Heart right ventricle (tissue), 16 donors: ENCODE measurements at places on chromosomes 2 and 18. TPM values are rescaled to one million over a fixed set of nuclear protein-coding genes. Genes with fewer than 3 reads are reported as not detected.
A peak's percentile ranks its signal among the peaks of the same experiment; 100 is the strongest.

- no peaks in the 10 kb centered on the region for H3K4me1 ChIP-seq
- H3K4me3 ChIP-seq = no peak overlapping the region
- H3K27ac ChIP-seq = no peak overlapping the region
- H3K36me3 ChIP-seq = no peaks in the 10 kb centered on the region
- H3K27me3 ChIP-seq = no peaks in the 10 kb centered on the region
Measured at GRCh38 chr2:222159221-222159620, 139.6 kb downstream of the PAX3 start.

- H3K36me3 ChIP-seq = no peaks in the 10 kb centered on the region
- no peaks in the 10 kb centered on the region for H3K4me1 ChIP-seq
- no peak overlapping the region for H3K4me3 ChIP-seq
- no peak overlapping the region for H3K27ac ChIP-seq
- no peak for DNase-seq
- H3K27me3 ChIP-seq = no peaks in the 10 kb centered on the region
Measured at GRCh38 chr2:5070257-5070656, 621.9 kb upstream of the SOX11 start.

DNA sequence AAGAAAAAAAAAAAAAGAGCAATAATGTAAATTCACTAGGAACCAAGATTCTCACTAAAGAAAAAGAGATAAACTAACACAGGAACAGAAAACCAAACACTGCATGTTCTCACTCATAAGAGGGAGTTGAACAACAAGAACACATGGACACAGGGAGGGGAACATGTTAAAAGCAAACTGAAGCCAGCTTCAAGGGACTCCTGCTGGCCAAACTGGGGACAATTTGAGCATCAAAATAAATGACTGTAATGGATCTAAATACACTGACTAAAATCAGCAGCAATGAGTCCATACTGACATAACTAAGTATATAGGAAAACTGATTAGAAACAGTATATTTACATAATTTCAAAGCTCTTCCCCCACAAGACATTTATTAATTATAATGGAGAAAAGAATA, 73.0 kb downstream of the FARSB start:
- no peak overlapping the region for H3K4me3 ChIP-seq
- H3K4me1 ChIP-seq = no peaks in the 10 kb centered on the region
- no peak for DNase-seq

DNA sequence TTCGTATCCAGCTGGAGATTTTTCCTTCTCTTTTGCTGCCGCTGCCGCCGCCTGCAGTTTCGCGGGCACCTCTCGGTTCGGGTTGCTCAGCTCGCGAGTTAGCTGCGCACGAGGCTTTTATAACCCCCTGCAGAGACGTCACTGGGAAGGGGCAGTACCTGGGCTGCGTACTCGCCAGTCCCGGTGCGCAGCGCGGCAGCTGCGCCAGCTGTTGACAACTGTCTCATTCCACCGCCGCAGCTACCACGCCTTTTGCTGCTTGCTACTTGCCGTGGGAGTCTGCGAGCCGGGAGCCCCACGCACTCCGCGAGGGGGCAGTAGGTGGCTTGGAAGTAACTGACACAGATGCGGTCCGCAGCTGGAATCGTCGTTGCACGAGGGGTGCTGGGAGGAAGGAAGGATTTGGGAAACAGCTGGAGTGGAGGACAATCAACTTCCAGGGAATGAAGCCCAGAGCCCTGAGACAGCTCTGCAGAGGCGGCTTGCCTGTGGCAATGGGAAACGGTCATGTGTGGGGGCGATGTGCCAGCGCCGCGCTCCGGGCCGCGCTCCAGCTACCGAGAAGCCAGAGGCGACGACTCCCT, at the start of gene TACR1:
TACR1 (minus strand) TSS at position 93 of the 584 bp plus-strand sequence. CDS start 586 bp downstream, outside the sequence.
- H3K27ac ChIP-seq = no peak within 1 kb of the TSS
- no peaks in the 10 kb centered on the region for H3K36me3 ChIP-seq
- peaks cover 64% of the 10 kb centered on the region for H3K27me3 ChIP-seq
- peak within 1 kb of the TSS; percentile 41 for H3K4me3 ChIP-seq

GRCh38 chr2:195711478-195711877, 54.5 kb downstream of the SLC39A10 start:
- H3K27me3 ChIP-seq = no peaks in the 10 kb centered on the region
- H3K27ac ChIP-seq = no peak overlapping the region
- no peaks in the 10 kb centered on the region for H3K4me1 ChIP-seq
- DNase-seq = no peak
- peaks cover 56% of the 10 kb centered on the region for H3K36me3 ChIP-seq

Gene CXCR1
- total RNA-seq = 0.77 TPM

Gene TMEFF2
- not detected for total RNA-seq

- H3K27me3 ChIP-seq = no peaks in the 10 kb centered on the region
- no peak for DNase-seq
- no peaks in the 10 kb centered on the region for H3K36me3 ChIP-seq
- peaks cover 23% of the 10 kb centered on the region for H3K4me1 ChIP-seq
Measured at GRCh38 chr2:203914546-203915182, 21.9 kb upstream of the ICOS start.

Gene PMAIP1
- total RNA-seq = not detected

DNA sequence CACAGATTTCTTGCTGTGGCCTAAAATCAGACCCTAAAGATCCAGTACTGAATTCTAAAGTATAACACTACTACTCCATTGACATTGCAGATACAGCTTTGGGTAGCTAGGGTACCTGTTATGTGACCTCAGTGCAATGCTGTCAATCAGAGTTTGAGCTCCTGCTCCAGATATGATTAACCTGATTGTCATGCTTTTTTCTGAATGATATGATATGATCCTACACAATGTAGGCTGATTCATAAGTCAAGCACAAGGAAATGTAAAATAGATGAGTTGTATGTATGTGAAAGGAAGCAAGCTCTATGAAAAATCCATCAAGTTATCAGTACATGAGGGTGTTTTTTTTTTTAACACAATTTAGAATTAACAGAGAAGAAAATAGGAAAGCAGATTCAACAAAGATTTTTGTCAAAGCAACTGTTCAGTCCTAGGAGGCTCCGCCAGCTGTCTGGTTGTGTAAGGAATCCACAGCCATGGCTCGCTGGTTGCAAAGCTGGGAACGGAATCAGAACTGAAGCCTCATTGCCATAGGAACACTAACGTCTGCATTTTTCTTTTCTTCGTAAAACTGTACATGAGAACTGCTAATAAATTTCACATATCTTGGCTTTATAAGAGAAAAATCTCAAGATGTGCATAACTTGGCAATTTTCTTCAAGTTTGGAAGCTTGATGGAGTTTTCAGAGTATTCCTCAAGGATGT, 52.9 kb downstream of the NR4A2 start:
- DNase-seq = no peak
- H3K27ac ChIP-seq = no peak overlapping the region
- no peaks in the 10 kb centered on the region for H3K4me1 ChIP-seq
- H3K36me3 ChIP-seq = no peaks in the 10 kb centered on the region

DNA sequence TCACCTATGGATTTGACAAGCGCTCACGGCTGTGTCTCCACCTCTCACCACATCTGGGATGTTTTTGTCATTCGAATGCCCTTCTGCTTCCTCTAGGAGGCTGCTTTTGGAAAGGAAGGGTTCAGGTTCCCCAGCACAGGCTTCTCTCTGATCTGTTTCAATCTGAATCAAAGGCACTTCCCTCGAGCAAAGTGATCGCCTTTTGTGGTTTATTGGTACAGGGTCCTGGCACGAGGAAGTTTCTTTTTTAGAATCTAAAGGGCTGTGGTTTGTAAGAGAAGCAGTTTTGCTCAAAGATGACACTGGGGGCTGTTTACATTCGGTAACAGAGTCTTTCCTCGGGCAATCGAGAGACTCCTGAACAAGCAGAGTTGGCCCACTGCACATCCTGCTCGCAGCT, 145.0 kb downstream of the DAW1 start:
- H3K4me3 ChIP-seq = no peak overlapping the region
- no peak overlapping the region for H3K27ac ChIP-seq
- H3K36me3 ChIP-seq = peaks cover 34% of the 10 kb centered on the region
- H3K4me1 ChIP-seq = no peaks in the 10 kb centered on the region
- H3K27me3 ChIP-seq = no peaks in the 10 kb centered on the region

- no peaks in the 10 kb centered on the region for H3K27me3 ChIP-seq
- H3K4me3 ChIP-seq = no peak overlapping the region
- DNase-seq = no peak
- H3K4me1 ChIP-seq = no peaks in the 10 kb centered on the region
- H3K27ac ChIP-seq = no peak overlapping the region
- no peaks in the 10 kb centered on the region for H3K36me3 ChIP-seq
Measured at GRCh38 chr2:181058378-181059269, 78.2 kb downstream of the UBE2E3 start.

GRCh38 chr18:34929336-34929780, 111.9 kb upstream of the MAPRE2 start:
- H3K4me3 ChIP-seq = no peak overlapping the region
- no peaks in the 10 kb centered on the region for H3K36me3 ChIP-seq
- H3K27me3 ChIP-seq = no peaks in the 10 kb centered on the region
- no peak overlapping the region for H3K27ac ChIP-seq

Gene MYOM1
- 733 TPM for total RNA-seq

GRCh38 chr2:224884188-224884587, 158.1 kb downstream of the DOCK10 start:
- H3K27me3 ChIP-seq = no peaks in the 10 kb centered on the region
- peaks cover 46% of the 10 kb centered on the region for H3K4me1 ChIP-seq
- H3K4me3 ChIP-seq = no peak overlapping the region
- H3K36me3 ChIP-seq = no peaks in the 10 kb centered on the region

Gene MOGAT1
- not detected for total RNA-seq

Gene ZNG1B
- total RNA-seq = 30.0 TPM

DNA sequence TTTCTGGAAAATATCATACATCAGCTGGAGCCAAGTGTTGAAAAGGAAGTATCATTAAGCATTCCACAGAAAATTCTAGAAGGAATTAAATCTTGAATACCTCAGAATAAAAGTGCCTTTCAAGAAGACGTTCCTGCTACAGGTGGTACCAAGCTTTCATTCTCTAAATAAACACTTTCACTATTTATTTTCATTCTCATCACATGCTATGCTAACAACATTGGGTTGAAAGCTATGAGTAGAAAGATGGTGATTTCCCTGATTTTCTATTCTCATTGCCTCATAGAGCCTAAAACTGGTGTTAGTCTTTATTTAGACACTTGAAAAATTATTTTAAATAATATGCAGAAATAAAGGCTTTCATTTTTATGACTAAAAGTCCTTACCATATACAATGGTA, 324.7 kb downstream of the LRP1B start:
- H3K4me1 ChIP-seq = no peaks in the 10 kb centered on the region
- no peak overlapping the region for H3K27ac ChIP-seq
- no peaks in the 10 kb centered on the region for H3K36me3 ChIP-seq
- no peak overlapping the region for H3K4me3 ChIP-seq
- DNase-seq = no peak

DNA sequence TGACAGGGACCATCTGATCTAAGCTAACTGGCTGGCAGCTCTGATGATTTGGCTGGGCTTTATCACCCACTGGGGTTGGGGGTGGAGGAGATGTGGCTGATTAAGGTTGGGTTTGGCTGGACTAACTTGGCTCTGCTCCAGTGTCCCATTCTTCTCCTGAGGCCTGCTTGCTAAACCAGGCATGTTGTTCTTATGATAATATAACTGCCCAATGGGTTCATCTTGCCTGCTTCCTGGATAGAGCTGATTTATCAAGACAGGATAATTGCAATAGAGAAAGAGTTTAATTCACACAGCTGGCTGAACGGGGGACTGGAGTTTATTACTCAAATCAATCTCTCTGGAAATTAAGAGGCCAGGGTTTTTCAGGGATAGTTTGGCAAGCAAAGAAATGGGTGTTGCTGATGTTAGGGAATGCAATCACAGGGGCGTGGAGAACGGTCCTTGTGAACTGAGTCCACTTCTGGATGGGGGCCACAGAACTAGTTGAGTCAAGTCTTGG, 150.4 kb downstream of the PTH2R start:
- no peaks in the 10 kb centered on the region for H3K36me3 ChIP-seq
- no peak overlapping the region for H3K27ac ChIP-seq
- no peak overlapping the region for H3K4me3 ChIP-seq
- DNase-seq = no peak
- no peaks in the 10 kb centered on the region for H3K4me1 ChIP-seq
- no peaks in the 10 kb centered on the region for H3K27me3 ChIP-seq

DNA sequence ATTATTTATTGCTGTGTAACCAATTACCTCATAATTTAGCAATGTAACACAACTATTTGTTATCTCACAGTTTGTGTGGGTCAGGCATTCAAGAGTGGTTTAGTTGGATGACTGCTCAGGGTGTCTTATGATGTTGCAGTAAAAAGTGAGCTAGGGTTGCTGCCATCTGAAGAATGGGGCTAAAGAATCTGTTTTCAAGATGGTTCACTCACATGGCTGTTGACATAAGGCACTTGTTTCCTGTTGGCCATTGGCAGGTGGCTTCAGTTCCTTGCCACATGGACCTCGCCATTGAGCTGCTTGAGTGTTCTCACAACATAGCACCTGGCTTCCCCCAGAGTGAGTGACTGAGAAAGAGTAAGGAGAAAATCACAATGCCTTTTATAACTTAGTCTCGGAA, 123.2 kb downstream of the TMEM17 start:
- H3K4me3 ChIP-seq = no peak overlapping the region
- H3K36me3 ChIP-seq = no peaks in the 10 kb centered on the region
- peaks cover 9% of the 10 kb centered on the region for H3K4me1 ChIP-seq
- H3K27me3 ChIP-seq = no peaks in the 10 kb centered on the region
- H3K27ac ChIP-seq = peak overlapping the region; percentile 65

GRCh38 chr18:52391810-52392559, 52.0 kb downstream of the DCC start:
- H3K27ac ChIP-seq = no peak overlapping the region
- H3K27me3 ChIP-seq = no peaks in the 10 kb centered on the region
- H3K36me3 ChIP-seq = no peaks in the 10 kb centered on the region
- H3K4me1 ChIP-seq = no peaks in the 10 kb centered on the region

- H3K4me3 ChIP-seq = no peak overlapping the region
- H3K36me3 ChIP-seq = no peaks in the 10 kb centered on the region
- no peaks in the 10 kb centered on the region for H3K27me3 ChIP-seq
- no peaks in the 10 kb centered on the region for H3K4me1 ChIP-seq
Measured at GRCh38 chr2:23861952-23862351, 65.0 kb downstream of the ATAD2B start.

Gene DSG2
- 41.2 TPM for total RNA-seq

GRCh38 chr18:1581581-1581980, 676.9 kb downstream of the ADCYAP1 start:
- no peaks in the 10 kb centered on the region for H3K36me3 ChIP-seq
- H3K27ac ChIP-seq = no peak overlapping the region
- H3K4me1 ChIP-seq = no peaks in the 10 kb centered on the region
- peaks cover 4% of the 10 kb centered on the region for H3K27me3 ChIP-seq
- DNase-seq = no peak

DNA sequence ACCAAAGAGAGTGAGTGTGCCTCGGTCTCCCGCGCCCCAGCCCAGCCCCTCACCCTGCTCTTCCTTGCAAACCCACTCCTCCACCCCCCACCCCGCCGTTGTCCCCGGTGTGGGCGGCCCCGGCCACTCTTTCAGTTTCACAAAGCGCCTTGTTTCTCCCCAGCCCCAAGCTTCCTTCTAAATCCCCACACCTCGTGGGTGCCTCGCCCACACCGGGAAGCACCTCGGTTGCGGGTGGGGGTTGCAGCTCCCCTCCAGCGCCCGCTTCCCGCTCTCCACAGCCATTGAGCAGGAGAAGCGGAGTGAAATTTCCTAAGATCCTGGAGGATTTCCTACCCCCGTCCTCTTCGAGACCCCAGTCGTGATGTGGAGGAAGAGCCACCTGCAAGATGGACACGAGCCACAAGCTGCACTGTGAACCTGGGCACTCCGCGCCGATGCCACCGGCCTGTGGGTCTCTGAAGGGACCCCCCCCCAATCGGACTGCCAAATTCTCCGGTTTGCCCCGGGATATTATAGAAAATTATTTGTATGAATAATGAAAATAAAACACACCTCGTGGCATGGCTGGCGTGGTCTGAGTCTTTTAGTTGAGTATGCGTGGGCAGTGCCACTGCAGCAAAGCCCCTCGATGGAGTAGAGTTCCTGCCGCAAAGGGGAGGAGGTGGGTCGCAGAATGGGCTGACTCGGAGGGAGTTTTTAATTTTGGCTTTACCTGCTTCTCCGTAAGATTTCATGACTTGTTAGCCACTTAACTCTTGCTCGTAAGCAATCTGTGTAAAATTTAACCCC, 848 bp downstream of the TMSB10 start:
- DNase-seq = peak; percentile 45
- peak overlapping the region; percentile 78 for H3K4me3 ChIP-seq
- H3K27me3 ChIP-seq = no peaks in the 10 kb centered on the region
- H3K4me1 ChIP-seq = peaks cover 5% of the 10 kb centered on the region
